ENCODE measurements at places on chromosomes 5 and 9.
A peak's percentile ranks its signal among the peaks of the same experiment; 100 is the strongest.

GRCh38 chr5:170643591-170643990, 139.8 kb downstream of the KCNIP1 start:
- H3K4me1 ChIP-seq: no peaks in the 10 kb centered on the region
- H3K27ac ChIP-seq: no peak overlapping the region
- H3K27me3 ChIP-seq: no peaks in the 10 kb centered on the region

DNA sequence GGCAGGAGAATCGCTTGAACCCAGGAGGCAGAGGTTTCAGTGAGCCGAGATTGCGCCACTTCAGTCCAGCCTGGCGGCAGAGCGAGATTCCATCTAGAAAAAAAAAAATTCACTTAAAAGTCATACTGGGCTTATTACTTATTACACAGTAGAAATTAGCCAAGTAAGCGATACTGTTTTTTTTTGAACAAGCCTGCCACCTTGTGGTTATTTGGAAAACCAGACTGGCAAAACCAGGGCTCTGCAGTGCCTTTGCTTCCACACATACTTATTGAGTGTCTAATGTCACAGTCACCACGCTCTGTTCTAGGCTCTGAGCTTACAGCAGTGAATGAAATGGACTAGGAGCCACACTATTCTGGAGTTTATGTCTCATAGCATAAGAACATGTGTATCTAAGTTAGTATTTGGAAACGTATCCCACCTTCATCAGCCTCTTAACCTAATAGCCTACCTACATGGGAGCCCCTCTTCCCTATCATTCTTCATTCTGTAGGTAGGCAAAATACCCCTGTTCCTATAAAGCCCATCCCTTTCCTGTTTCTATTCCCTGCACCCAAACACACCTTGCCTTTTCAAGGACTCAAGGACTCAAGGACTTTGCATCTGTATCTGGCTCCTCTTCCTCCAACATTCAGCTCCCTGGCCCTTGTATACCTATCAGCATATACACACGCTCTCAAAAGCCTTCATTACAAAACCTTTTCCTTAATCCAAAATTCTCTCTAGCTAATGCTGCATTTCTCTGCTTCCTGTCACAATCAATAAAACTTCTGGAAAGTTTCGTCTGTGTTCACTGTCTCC, 13.9 kb upstream of the BASP1 start:
- H3K4me1 ChIP-seq: no peaks in the 10 kb centered on the region
- H3K27ac ChIP-seq: no peak overlapping the region
- DNase-seq: no peak
- H3K27me3 ChIP-seq: no peaks in the 10 kb centered on the region
- no peaks in the 10 kb centered on the region for H3K36me3 ChIP-seq
- H3K4me3 ChIP-seq: no peak overlapping the region

DNA sequence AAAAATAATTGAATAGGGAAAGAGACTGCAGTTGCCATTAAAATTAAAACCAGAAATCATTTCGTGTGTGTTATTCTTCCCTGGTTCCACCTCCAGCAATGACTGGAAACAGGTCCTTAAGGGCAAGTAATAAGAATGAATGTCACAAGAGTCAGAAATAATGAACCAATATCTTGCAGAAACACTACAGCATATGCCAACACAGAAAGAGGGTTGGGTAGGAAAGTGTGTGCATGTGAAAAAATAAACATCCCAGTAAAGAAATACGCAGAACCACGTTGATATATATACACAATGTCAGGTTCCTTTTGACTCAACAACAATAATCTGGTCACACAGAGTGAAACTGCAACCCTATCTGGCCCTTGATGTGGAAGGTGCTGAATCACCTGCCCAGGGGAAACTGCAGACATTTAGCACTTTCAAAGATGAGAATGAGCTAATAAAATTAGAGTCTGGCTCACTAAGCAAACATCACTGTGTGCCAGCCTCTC, 15.0 kb downstream of the HMHB1 start:
- H3K4me1 ChIP-seq: peaks cover 6% of the 10 kb centered on the region
- DNase-seq: no peak
- no peaks in the 10 kb centered on the region for H3K27me3 ChIP-seq
- H3K4me3 ChIP-seq: no peak overlapping the region
- H3K36me3 ChIP-seq: no peaks in the 10 kb centered on the region
- H3K27ac ChIP-seq: no peak overlapping the region

- no peak for DNase-seq
- H3K27me3 ChIP-seq: no peaks in the 10 kb centered on the region
- no peaks in the 10 kb centered on the region for H3K36me3 ChIP-seq
- no peak overlapping the region for H3K27ac ChIP-seq
These were observed 58.0 kb downstream of the UBE2QL1 start for GRCh38 chr5:6506611-6507010.

- no peak for DNase-seq
- H3K36me3 ChIP-seq: no peaks in the 10 kb centered on the region
- H3K27me3 ChIP-seq: no peaks in the 10 kb centered on the region
- H3K4me3 ChIP-seq: no peak overlapping the region
- H3K27ac ChIP-seq: no peak overlapping the region
- H3K4me1 ChIP-seq: no peaks in the 10 kb centered on the region
These were observed 68.0 kb upstream of the IRX4 start for GRCh38 chr5:1950708-1951103.

DNA sequence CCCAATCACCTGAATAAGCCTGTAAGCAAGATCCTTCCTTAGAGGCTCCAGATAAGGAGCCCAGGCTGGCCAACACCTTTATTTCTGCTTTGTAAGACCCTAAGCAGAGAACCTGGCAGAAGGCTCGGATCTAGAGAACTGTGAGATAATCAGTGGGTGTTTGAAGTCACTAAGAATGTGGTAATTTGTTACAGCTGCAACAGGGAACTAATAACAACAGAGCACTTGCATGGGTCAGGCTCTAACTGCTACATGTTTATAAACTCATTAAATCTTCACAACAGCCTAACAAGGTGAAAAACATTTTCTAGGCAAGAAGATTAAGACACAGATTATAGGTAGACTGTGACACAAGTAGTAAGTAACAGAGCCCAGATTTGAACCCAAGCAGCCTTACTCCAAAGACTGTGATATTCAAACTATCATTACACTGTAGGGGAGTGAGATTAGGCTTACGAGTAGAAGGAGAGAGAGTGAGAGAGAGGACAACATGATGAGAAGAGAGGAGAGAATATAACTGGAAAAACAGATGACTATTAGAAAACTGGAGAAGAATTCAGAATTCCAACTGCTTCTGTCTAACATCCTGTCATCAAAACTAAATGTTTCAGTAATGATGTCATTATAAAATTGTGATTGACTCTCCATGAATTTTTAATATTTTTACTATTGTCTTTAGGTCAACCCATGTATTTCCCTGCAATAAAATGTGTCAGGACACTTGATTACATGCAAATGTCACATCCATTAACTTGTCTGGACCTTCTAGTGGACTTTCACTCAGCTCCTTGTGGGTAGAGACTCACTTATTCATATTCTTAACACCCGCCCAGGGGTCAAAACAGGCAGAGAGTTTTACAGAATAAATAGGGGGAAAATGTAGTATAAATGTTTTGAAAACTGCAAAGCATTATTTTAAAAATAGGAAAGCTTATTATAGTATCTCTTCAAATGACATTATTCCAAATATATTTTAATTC, 290.9 kb upstream of the RGMB start:
- H3K36me3 ChIP-seq: no peaks in the 10 kb centered on the region
- no peak overlapping the region for H3K4me3 ChIP-seq
- H3K27ac ChIP-seq: no peak overlapping the region
- H3K27me3 ChIP-seq: no peaks in the 10 kb centered on the region
- no peak for DNase-seq

DNA sequence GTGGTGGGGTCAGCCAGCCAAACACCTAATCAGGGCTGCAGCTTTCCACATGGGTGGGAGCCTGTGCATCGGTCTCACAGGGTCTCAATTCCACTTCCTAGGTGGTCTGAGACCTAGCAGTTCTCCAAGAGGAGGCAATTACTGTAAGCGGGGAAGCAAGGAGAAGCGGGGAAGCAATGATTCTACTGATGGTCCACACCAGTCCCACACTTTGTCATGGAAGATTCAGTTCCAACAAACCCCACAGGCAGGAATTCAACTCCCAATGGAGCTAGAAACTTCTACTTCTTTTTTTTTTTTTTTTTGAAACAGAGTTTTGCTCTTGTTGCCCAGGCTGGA, 158.7 kb upstream of the RAI14 start:
- H3K36me3 ChIP-seq: no peaks in the 10 kb centered on the region
- no peak for DNase-seq
- no peaks in the 10 kb centered on the region for H3K4me1 ChIP-seq
- H3K4me3 ChIP-seq: no peak overlapping the region
- H3K27me3 ChIP-seq: no peaks in the 10 kb centered on the region

GRCh38 chr9:133238272-133238850, 29.3 kb upstream of the OBP2B start:
- H3K27ac ChIP-seq: no peak overlapping the region
- no peaks in the 10 kb centered on the region for H3K36me3 ChIP-seq
- no peaks in the 10 kb centered on the region for H3K27me3 ChIP-seq
- H3K4me1 ChIP-seq: peaks cover 11% of the 10 kb centered on the region

DNA sequence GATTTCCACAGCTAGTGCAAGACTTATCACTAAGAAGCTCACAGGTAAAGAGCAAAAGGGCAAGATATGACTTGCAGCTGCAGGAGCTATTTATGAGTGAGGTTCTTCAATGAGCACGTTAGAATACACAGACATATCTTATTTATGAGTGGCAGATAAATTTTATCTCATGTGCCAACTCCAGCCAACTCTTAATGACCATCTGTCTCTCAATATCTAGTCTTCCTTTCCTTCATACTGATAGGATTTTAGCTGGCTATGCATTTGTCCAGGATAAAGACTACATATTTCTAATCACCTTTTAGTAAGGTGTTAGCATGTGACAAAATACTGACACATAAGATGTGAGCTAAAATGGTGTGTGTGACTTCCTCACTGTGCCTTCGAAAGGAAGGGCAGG, 304.5 kb downstream of the TRPM3 start:
- H3K27ac ChIP-seq: no peak overlapping the region
- H3K4me3 ChIP-seq: no peak overlapping the region
- no peaks in the 10 kb centered on the region for H3K27me3 ChIP-seq
- H3K4me1 ChIP-seq: no peaks in the 10 kb centered on the region

GRCh38 chr5:16574789-16575721, 41.7 kb downstream of the RETREG1 start:
- no peaks in the 10 kb centered on the region for H3K36me3 ChIP-seq
- no peak overlapping the region for H3K27ac ChIP-seq
- no peaks in the 10 kb centered on the region for H3K4me1 ChIP-seq
- no peak for DNase-seq
- H3K4me3 ChIP-seq: no peak overlapping the region

- H3K4me1 ChIP-seq: peaks cover 33% of the 10 kb centered on the region
- H3K27ac ChIP-seq: peak overlapping the region; percentile 97
- no peaks in the 10 kb centered on the region for H3K36me3 ChIP-seq
- DNase-seq: no peak
These were observed 3.2 kb upstream of the NR4A3 start for GRCh38 chr9:99818500-99818899.

GRCh38 chr5:77180167-77181081, 30.1 kb upstream of the PDE8B start:
- H3K27me3 ChIP-seq: peaks cover 10% of the 10 kb centered on the region
- H3K36me3 ChIP-seq: no peaks in the 10 kb centered on the region
- H3K27ac ChIP-seq: no peak overlapping the region
- H3K4me1 ChIP-seq: no peaks in the 10 kb centered on the region
- H3K4me3 ChIP-seq: no peak overlapping the region

- H3K4me1 ChIP-seq: no peaks in the 10 kb centered on the region
- no peak overlapping the region for H3K27ac ChIP-seq
- H3K27me3 ChIP-seq: no peaks in the 10 kb centered on the region
- DNase-seq: no peak
- H3K36me3 ChIP-seq: peaks cover 6% of the 10 kb centered on the region
- H3K4me3 ChIP-seq: no peak overlapping the region
These were observed 172.0 kb downstream of the GDNF start for GRCh38 chr5:37667846-37668245.

- H3K27ac ChIP-seq: no peak overlapping the region
- no peak overlapping the region for H3K4me3 ChIP-seq
- no peak for DNase-seq
- no peaks in the 10 kb centered on the region for H3K27me3 ChIP-seq
- H3K4me1 ChIP-seq: no peaks in the 10 kb centered on the region
These were observed 80.2 kb upstream of the RUFY1 start for GRCh38 chr5:179470201-179470600.

DNA sequence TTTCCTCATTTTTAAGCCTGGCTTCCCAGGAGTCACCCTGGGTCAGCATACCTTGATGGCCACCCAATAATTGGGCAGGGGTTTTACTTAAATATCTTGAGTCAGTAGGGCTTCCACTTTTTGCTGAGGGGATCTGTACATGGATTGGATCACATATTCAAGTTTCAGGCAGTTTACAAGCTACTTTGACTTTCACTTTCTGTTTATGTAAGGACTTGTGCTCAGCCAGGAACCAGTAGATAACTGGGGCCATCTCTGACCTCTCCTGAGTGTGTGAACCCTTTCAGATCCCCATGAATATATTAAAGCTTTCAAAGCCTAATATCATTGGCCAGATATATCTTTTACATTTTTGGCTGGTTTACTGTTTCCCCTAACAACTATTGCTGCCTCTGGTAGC, 45.1 kb downstream of the SLCO6A1 start:
- H3K36me3 ChIP-seq: no peaks in the 10 kb centered on the region
- no peaks in the 10 kb centered on the region for H3K27me3 ChIP-seq
- H3K4me3 ChIP-seq: no peak overlapping the region
- no peak for DNase-seq

- no peak for DNase-seq
- no peaks in the 10 kb centered on the region for H3K4me1 ChIP-seq
- H3K36me3 ChIP-seq: no peaks in the 10 kb centered on the region
- H3K4me3 ChIP-seq: no peak overlapping the region
- H3K27ac ChIP-seq: no peak overlapping the region
- H3K27me3 ChIP-seq: no peaks in the 10 kb centered on the region
These were observed 16.2 kb downstream of the ARL15 start for GRCh38 chr5:54294097-54294667.

- no peak overlapping the region for H3K4me3 ChIP-seq
- H3K27me3 ChIP-seq: no peaks in the 10 kb centered on the region
- no peaks in the 10 kb centered on the region for H3K4me1 ChIP-seq
- H3K36me3 ChIP-seq: no peaks in the 10 kb centered on the region
These were observed 1095.7 kb upstream of the DMAC1 start for GRCh38 chr9:8895106-8895860.

- H3K4me3 ChIP-seq: no peak overlapping the region
- no peaks in the 10 kb centered on the region for H3K4me1 ChIP-seq
- no peak overlapping the region for H3K27ac ChIP-seq
- no peak for DNase-seq
- no peaks in the 10 kb centered on the region for H3K27me3 ChIP-seq
These were observed 31.8 kb downstream of the TSTD2 start for GRCh38 chr9:97601228-97601898.

DNA sequence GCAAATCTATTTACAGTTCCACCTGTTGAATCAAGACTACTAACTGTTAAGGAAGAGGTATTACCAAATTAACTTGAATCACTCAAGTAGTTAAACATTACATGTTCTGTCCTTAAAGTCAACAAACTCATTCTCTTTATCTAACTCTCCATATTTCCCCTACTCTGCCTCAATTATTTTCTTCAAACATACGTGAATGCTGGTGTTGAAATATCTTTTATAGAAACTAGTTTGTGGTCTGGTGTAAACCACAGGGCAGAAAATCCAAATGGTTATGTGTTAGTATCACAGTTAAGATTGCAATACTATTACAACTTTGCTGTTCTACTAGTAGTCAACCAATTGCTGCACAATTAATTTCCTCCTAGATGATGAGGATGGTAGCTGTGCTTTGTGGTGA, 603.5 kb downstream of the KCTD16 start:
- DNase-seq: no peak
- no peak overlapping the region for H3K27ac ChIP-seq
- no peaks in the 10 kb centered on the region for H3K4me1 ChIP-seq

- H3K36me3 ChIP-seq: no peaks in the 10 kb centered on the region
- H3K4me3 ChIP-seq: no peak overlapping the region
- DNase-seq: no peak
- H3K27me3 ChIP-seq: no peaks in the 10 kb centered on the region
- no peak overlapping the region for H3K27ac ChIP-seq
These were observed 173.7 kb downstream of the GABRB2 start for GRCh38 chr5:161372682-161373344.
